Activated CD8-positive, alpha-beta memory T cell treated with anti-CD3 and anti-CD28 coated beads for 4 hours (primary cell): ENCODE measurements at places on chromosomes 12 and 14.

- no peak for DNase-seq
These were observed 32.6 kb downstream of the ETNK1 start for GRCh38 chr12:22657538-22657937.

- no peak for DNase-seq
These were observed 222.2 kb downstream of the SEC23A start for GRCh38 chr14:38880643-38881524.

GRCh38 chr12:108518716-108519496 lies 3.8 kb downstream of the FICD start:
- no peak for DNase-seq

- no peak for DNase-seq
These were observed 6.0 kb downstream of the CKB start for GRCh38 chr14:103516426-103517173.

- DNase-seq: no peak
These were observed 5.4 kb downstream of the SDR39U1 start for GRCh38 chr14:24437020-24437735.

GRCh38 chr14:63100552-63100951 lies 55.3 kb upstream of the KCNH5 start:
- no peak for DNase-seq

DNA sequence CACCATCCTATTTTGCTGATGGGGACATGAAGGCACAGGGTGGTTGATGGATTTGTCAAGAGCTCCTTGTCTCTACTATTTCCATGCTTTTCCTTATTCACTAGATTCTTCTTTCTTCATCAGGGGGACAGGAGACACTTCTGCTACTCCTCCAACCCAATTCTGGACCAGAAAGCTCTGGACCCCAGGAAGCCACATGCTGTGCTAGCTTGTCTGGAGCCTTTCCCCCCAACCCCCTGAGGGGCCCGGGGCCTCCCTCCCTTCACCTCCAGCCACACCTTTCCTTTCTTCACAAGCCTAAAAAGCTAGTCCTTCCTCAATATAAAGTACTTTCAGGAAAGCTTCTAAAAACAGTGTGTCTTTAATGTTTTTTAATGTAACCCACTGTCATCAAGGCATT lies 75.1 kb upstream of the CAPRIN2 start:
- no peak for DNase-seq

DNA sequence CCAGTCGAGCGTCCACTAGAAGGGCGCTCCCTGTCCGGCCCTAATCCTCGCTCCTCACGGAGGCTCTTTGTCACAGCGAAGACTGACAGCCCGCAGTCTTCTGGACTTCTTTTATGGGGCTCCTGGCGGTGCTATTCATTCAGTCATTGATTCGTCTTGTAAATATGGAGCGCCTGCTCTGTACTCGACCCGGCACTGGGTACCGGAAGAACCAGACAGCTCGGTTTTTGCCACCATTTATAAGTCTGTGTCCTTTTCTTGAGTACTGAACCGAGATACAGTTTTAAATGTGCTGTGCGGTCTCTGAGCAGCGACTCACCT lies 570 bp downstream of the DMAC2L start:
- no peak for DNase-seq

DNA sequence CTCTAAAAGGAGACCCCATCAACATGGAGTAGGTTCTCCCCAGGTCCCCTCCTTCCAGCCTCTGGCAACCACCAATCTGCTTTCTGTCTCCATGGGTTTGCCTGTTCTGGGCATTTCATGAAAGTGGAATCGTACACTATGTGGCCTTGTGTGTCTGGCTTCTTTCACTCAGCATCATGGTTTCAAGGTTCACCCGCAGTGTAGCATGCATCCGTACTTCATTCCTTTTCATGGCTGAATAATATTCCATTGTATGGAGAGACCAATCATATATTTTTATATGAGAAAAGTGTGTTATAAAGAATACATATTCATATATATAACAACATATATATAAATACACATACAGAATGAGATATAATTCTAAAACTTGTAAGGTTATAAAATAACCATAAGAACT lies 19.8 kb downstream of the NCOR2 start:
- DNase-seq: no peak

GRCh38 chr12:65443038-65443437 lies 164.6 kb downstream of the MSRB3 start:
- no peak for DNase-seq

DNA sequence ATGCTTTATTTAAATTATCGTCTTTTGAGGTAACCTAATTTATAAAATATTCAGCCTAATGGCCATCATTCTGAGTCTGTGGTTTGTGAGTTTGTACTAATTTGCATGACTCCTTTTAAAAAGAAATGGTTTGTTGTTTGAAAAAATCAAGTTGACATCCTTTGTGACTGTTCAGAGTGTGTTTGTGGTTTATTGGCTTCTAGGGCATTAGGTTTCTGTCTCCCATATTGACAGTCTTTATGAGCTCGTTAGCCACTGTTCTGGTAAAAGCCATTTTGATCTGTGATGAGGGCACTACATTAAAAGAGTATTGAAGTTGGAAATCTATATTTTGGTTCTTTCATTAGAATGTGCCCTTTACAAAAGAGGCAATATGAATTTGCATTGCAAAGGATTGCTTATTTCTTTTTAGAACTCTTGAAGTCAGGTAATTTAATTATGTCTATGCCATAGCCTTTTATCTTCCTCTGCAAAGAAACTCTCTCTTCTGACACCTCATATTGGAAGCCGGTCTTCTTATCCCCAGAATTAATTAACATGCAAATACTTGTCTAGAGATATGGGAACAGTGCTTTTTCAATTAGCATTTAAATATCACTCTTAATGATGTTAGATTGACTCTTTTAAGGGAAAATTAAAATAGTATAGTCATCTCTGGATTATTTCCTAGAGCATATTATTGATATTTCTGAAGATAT lies 95.0 kb downstream of the CRADD start:
- DNase-seq: no peak

DNA sequence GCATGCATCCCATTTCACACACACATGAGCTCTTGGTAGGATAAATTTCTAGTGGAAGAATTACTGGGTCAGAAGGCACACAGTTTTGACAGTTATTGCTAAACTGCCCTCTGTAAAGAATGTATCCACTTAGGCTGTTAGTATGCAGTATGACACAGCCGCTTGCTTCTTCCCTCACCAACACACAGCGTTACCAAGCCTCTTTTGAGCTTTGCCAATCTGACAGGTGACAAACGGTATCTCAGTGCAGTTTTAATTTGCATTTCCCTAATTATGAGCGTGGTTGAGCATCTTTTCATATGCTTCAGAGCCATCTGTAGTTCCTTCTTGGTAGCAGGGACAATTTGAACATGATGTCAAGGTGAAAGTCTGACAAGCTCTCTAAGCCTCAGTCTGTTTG lies 42.9 kb downstream of the HRK start:
- no peak for DNase-seq

GRCh38 chr14:52244997-52245396 lies 22.5 kb upstream of the PTGDR start:
- DNase-seq: no peak

DNA sequence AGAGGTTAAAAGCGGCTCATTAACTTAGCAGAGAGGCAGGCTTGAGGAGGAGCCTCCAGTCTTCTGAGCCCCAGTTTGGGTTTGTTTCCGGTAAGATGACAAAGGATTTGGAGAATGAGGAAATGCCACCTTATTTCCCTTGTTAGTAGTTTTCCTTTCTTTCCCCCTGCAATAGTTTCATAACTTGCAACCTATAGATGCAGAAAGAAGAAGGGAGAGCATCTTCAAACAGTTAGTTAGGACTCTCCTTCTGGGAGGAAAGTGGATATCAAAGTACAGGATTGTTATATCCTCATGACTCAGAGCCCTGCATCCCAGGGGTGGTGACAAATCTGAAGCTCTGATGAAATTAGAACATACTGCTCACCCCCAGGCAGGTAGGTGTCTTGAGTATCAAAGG lies 180.7 kb upstream of the SLC38A2 start:
- no peak for DNase-seq

- DNase-seq: no peak
These were observed 88.1 kb downstream of the PPP2R5E start for GRCh38 chr14:63454863-63455622.

DNA sequence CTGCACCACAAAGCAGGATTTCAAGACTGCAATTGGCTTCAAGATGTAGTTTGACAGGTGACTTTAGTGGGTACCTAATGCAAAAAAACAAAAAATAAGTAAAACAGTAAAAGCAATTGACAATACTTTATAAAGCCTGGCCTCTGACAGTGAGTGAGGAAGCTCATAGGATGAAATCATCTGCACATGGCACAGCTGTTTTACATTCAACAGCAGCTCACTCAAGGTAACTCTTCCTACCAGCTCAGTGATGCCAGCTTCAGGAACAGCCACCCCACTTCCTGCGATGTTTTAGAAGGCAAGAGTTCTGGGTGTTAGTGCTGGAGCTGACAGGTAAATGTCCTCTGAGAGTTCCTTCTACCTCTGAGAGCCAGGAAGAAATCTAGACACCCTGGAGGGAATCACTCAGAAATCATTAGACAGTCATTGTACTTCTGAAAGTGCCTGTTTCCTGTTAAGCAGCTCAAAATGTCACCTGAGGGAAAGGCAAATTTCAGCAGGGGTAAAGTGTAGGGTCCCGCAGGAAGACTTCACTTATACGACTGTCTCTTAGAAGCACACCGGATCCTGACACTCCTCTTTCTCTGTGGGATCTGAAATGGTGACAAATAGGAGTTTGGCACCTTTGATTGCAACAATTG lies 99.9 kb downstream of the FOXN3 start:
- DNase-seq: no peak

GRCh38 chr12:12069821-12070548 lies 754 bp upstream of the BCL2L14 start:
- DNase-seq: no peak

DNA sequence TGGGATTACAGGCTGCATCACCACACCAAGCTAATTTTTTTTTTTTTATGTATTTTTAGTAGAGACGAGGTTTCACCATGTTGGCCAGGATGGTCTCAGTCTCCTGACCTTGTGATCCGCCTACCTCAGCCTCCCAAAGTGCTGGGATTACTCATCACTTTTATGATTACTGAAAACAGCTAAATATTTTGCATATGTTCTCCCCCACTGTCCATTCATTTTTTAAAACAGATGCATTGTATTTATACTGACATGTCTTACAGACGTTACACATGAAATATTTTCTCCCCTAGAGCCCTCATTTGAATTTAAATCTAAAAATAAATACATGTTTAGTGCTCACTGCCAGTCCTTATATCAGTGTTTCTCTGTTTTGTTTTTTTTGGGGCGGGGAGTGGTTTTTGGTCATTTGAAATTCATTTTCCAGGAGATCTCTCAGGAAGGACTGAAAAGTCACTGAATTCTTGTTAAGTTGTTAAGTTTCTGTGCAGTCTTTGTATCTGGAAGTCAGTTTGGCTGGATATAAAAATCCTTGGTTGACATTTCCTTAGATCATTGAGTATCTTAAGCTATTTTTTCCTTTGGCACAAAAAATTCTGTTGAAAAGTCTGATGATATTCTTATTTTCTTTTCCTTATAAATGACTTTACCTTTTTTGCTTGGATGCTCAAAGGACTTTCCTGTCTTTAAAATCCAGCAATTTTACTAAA lies 9.4 kb downstream of the FBXO21 start:
- no peak for DNase-seq

DNA sequence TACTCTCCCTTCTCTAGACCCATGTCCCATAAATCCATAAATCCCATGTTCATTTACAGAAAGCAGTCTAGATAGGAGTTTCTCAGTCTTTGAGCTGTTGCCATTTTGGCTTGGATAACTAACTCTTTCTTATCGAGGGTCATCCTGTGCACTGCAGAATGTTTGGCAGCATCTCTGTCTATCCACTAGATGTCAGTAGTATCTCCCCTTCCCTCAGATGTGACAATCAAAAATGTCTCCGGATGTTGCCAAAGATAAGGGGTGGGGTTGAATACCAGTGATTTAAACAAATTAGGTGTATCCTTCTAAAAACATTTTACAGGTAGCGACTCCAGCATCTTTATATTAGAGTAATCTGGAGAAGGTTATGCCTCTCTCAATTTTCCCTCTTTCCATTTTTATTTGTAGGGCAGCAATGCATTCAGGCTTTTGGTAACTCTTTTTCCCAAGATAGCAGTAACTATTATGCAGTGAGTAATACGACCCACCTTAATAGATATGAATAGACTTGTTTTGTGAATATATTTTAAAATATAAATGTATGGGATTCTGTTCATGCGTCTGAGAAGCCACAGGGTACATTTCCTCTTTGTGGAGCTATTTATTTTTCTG lies 100.7 kb downstream of the LRRK2 start:
- DNase-seq: no peak

GRCh38 chr12:24597580-24597979 lies 351.3 kb downstream of the BCAT1 start:
- DNase-seq: no peak

- DNase-seq: no peak
These were observed 169.3 kb downstream of the KTN1 start for GRCh38 chr14:55749201-55749812.

GRCh38 chr14:55884819-55885218 lies 233.4 kb upstream of the PELI2 start:
- DNase-seq: no peak

DNA sequence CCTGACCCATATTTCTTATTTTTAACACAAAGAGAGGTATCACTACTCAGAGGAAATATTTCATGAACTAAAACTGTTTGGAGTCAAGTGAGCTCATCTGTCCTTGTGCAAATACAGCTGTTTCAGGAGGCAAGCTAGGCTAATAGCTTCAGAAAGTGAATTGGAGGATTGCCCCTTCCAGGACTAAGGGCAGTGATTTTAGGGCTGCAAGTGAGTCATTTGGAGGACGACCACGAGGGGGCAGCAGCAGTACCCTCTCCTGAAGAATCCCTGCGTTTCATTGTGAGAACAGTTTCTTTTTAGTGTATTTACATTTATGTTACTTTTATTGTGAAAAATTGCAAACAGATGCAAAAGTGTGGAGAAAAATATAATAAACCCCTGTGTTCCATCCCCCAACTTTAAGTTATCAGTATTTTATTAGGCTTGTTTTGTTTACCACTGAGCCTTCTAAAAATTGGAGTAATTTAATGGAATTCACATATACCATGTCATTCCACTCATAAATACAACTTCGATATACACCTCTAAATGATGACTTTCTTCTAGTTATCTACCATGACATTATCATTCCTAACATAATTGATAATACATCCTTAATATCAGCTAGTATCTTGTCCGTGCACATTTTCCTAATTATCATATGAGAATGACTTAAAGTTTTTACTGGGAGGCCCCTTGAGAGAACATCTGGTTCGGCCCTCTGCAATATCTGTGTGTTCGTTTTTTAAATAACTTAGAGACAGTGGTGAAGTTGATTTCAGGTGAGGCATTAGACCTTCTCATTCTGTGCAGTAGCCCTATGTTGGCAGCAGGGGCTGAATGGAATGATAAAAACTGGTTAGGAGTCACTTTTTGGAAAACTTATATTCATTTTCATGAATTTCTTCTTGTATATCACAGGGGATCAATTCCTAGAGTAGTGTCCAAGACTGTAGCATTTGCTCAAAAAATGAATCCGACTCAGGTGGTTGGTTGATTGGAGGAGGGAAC lies 13.7 kb downstream of the FOXJ2 start:
- DNase-seq: peak; percentile 69
